ENCODE measurements at places on chromosomes 12 and 14.

GRCh38 chr12:115169981-115170380 lies 486.0 kb upstream of the TBX3 start:
- DNase-seq, result no peak

DNA sequence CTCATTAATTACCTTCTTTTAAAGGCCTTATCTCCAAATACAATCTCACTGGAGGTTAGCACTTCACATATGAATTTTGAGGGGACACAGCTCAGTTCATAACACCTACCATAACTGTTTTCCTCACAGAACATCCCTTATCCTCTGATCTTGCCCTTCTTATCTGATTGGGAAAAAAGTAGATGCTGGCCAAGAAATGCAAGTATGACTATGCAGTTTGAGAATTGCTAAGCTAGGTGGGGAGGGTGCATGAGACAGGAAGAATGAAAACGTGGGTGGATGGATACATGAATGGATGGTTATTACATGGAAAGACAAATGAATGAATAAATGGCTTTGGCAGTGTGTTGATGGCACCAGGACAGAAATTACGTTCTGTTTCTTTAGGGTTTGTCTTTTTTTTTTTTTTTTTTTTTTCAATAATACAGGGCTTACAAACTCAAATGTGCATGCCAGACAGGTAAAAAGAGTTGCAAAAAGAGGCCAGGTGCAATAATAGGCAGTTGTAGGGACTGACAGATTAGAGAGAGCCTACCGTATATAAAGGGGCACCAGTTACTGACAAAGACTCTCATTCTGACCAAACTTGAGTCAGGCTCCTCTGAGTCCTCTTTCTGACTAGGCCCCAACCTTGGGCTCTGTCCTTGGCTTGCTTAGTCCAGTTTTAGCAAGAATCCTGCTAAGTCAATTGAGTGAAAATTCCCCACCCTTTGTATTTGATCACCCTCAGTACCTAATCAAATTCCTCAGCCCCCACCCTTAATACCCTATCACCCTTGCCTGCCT lies 304.9 kb downstream of the ZFP36L1 start:
- DNase-seq, result no peak

GRCh38 chr14:69263364-69263763 lies 3.4 kb downstream of the GALNT16 start:
- DNase-seq, result no peak

GRCh38 chr12:1533205-1533601 lies 61.2 kb downstream of the FBXL14 start:
- no peak for DNase-seq

- DNase-seq, result no peak
Measured at GRCh38 chr14:92143309-92143708, 21.5 kb downstream of the CPSF2 start.

DNA sequence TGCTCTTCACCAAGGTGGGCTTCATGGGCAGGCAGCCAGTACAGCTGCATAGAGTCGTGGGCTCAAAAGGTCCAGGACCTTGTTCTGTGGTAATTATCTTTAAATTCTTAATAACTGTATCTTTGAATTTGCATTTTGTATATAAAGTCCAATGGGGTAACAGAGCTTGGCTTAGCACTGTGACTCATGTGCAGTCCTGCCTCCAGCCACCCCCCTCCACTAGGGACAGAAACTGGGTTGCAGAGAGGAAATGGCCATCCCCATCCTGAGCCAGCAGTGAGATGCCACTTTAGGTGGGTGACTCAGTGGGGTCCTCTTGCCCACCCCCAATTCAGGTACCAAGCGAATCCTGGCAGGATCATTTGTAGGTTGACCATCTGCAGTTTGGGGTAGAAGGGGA lies 48.1 kb downstream of the EPS8 start:
- no peak for DNase-seq

DNA sequence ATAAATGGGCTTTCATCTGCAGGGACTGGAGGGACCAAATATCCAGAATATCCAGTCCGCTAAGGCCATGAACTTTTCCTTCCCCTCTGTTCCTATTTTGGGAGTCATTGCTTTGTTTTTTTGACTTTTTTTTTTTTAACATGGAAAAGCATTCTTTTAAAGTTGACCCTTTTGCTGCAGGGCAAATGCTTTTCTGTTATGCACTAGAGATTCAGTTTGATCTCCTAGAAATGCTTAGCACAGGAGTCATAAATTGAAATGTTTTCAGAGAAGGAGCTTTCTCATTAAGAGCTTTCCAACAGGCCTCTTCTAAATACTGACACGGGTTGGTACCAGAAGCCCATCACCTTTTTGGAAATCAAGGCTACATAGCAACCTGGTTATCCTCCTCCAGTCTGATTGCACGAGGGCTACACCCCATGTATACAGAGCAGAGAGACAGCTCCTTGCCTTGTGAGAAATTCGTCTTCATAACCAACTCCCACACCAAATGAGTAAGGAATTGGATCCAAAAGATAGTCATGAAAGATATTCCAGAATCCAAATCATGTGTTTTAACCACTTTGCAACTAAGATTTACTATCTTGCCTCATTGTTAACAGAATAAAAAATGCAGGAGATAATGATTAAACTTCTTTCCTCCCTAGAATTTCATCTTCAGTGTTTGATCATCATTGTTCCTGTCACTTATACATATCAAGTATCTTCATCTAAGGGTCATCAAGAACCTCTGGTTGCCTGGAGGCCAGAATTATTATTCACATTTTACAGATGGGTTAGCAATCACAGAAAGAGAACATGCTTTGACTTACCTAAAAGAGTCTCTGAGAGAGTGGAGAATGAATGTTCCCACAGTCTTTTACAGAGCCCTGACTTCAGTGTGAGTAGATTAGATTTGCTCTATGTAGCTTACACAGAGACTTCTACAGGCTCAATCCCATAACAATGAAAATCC lies 389.4 kb downstream of the ZFP36L1 start:
- DNase-seq, result no peak

DNA sequence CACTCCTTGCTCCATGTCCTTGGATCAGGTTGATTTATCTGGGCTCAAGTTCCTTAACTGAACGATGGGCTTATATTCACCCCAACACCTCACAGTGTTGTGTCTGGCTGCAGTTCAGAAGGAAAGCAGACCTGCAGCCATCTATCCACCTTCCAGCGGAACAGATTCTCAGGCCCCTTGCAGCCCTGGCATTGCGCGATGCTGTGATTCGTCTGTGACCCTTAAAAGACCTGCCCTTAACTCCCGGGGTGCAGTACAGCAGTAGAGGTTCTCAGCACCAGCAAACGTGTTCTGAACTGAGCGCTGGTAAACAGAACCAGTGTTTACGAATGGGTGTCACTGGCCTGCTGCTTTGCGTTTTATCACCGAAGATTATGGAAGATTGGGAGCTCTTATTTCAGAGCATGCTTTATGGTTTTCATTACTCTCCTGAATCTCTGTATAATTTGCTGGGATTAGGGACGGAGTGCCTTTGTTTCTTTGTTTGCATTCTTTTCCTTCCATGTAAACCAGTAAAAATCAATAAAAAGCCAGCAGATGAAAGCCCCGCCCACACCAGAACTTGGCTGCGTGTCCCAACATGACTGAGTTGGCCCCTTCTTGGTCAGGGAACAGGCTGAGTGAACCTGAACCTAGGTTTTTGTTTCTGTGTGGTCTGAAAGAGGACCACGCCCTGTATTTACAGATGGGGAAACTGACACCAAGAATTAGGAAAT lies 286.7 kb upstream of the CRY1 start:
- DNase-seq, result no peak

GRCh38 chr14:96201157-96201556 lies 3.5 kb upstream of the BDKRB2 start:
- DNase-seq, result no peak

DNA sequence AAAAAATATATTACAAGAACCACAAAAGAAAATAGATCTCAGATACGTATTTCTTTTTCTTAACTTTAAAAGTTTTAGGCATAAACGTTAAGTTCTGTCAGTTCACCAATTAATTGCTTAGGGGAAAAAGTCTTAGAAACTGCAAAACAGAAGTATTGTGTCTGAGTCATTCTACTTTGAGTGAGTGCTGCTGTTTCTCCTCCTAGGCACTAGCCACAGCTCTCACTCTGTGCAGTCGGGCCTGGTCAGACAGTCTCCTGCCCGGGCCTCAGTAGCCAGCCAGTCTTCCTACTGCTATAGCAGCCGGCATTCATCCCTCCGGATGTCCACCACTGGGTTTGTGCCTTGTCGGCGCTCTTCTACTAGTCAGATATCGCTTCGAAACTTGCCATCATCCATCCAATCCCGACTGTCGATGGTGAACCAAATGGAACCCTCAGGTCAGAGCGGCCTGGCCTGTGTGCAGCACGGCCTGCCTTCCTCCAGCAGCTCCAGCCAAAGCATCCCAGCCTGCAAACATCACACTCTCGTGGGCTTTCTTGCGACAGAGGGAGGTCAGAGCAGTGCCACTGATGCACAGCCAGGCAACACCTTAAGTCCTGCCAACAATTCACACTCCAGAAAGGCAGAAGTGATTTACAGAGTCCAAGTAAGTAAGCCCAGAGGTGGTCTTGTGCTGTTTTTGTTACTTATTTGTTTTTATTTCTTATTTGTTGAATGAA lies 201.3 kb downstream of the PCNX1 start:
- DNase-seq, result no peak

- DNase-seq, result no peak
Measured at GRCh38 chr12:46659032-46659650, 166.7 kb downstream of the SLC38A4 start.

DNA sequence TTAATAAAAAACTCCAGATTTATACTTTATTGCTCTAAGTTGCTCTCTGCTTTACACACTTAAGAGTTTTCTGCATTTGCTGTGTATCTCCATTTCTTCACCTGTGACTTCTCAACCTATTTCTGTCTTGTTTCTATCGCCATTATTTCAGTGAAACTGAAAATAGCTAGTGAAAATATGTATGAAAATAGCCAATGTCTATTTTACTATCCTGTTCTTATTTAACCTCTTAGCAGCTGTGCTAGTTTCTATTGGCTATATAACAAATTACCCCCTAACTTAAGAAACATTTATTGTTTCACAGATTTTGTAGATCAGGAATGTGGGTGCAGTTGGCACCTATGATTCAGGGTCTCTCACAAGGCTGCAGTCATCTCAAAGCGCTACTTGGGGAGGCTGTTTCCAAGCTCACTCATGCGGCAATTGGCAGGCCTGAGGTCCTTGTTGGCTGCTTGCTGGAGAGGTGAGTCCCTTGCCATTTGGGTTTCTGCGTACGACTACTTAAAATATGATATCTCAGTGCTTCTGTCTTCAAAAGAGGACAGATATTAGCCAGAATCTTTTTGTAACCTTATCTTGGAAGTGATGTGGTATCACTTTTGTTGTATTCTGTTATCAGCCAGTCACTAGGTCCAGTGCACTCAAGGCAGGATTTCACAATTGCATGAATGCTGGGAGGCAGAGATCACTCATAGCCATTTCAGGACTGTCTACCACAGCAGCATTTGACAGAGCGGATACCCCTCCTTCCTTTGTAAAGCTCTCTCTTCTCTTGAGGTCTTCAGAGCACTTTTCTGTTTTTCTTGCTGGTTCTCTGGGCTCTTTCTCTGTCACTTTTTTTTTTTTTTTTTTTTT lies 7.2 kb downstream of the ERC1 start:
- DNase-seq, result no peak

DNA sequence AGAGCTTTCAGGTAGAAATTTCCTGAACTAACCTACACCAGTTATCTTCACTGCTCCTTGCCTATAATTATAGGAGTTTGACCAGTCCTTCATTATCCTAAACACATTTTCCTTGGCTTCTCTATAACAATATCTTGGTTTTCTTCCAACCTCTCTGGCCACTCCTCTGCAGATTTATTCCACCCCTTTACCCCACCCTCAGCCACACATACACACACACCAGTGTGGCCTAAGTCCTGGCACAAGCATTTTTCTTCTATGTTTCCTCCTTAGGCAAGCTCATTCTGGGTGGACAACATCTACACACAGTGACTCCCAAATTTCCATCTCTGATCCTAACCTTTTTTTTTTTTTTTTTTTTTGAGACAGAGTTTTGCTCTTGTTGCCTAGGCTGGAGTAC lies 25.1 kb downstream of the CDK17 start:
- DNase-seq, result no peak

GRCh38 chr12:78864403-78864869 lies at the start of gene SYT1:
Gene SYT1, plus strand, starts transcription at chr12:78864774.
- no peak for DNase-seq

DNA sequence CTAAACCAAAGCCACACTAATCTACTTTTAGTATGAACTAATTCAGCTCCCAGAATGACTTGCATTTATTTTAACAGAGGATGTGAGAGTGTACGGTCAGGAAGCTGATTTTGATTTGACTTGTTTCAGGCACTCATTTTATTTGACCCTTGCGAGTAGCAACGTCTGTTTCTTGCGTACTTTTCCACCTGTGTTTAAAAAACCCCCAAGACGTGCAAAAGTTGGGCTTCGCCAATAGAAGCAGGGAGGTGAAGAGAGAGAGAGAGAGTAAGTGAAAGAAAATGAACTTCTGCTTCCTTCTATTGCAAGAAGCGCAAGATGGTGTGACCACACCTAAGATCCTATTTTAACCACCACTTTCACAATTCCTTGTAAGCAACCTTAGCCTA lies 6.7 kb upstream of the SLC15A4 start:
- no peak for DNase-seq
